Non-pigmented ciliary epithelial cell (primary cell): ENCODE measurements at places on chromosomes 16 and 17.
A peak's percentile ranks its signal among the peaks of the same experiment; 100 is the strongest.

DNA sequence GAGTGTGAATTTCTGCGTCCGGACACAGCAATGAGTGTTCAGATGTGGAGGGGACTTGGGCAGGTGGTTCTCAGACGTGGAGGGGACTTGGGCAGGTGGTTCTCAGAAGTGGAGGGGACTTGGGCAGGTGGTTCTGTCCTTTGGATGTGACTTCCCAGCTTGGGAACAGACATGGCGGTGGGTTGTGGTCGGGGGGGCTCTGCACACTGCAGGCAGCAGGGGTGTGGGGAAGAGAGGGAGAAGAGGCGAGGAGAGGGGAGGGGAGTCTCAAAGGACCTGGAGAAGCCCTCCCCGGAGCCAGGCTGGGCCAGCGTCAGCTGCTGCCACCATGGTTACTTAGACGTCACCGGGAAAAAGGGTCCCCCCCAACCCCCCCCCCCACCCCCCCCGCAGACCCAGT, 9.8 kb downstream of the SOX8 start:
- no peak for DNase-seq

- DNase-seq, result no peak
Observed at GRCh38 chr16:68718590-68718989, 18.5 kb upstream of the CDH1 start.

DNA sequence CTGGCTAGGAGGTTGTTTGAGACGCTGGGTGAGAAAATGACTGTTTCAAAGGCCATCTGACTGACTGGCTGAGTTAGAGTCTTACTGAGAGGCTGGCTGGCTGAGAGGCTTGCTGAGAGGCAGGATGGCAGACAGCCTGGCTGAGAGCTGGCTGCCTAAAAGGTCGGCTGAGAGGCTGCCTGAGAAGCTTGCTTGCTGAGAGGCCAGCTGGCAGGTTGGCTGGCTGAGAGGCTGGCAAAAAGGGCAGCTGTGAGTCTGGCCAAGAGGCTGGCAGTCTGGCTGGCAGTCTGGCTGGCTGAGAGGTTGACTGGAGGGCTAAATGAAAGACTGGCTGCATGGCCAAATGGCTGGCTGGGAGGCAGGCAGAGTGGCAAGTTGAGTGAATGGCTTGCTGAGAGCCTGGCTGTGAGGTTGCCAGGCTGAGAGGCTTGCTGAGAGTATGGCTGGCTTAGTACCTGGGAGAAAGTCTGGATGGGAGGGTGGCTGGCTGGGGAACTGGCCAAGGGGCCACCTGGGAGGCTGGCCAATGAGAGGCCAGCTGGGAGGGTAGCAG, 35.3 kb upstream of the ACSM2B start:
- no peak for DNase-seq

DNA sequence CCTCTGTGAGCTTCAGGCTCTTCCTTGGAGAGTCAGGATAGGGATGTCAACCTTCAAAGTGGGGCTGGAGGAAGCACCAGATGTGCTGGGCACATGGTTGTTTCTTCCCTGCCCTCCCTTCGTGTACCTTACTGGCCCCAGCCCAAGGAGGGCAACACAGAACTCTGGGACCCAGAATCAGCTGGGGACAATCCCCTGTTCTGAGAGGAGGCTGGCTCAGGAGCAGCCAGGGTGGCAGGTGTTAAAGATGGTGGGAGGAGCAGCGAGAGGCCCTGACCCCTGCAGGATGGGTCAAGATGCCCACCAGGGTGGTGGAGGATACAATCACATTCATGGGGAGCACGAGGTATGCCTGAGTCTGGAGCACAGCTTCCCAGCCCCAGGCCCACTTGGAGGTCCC, 300.4 kb downstream of the ABCC12 start:
- DNase-seq, result no peak

- no peak for DNase-seq
Observed at GRCh38 chr16:65278874-65279273, 157.0 kb upstream of the CDH11 start.

DNA sequence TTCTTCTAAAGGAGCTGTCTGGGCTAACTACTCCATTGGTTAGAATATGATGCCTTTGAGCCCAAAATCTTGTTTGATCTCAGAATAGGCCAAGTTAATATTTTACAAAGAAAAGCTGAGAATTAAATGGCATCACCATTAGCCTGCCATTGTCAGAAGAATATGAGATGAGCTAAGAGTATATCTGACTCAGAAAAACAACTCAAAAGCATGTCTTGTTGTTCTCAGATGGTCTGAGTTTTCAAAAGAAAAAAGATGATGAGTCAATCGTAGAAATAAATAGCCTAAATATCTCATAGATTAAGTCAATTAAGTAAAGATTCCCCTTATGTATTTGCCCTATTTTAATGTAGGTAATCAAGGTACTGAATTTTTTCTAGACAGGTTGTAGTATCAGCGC, 197.1 kb upstream of the TBX2 start:
- DNase-seq, result no peak

- DNase-seq, result no peak
Observed at GRCh38 chr16:28569968-28570752, 16.4 kb downstream of the SGF29 start.

DNA sequence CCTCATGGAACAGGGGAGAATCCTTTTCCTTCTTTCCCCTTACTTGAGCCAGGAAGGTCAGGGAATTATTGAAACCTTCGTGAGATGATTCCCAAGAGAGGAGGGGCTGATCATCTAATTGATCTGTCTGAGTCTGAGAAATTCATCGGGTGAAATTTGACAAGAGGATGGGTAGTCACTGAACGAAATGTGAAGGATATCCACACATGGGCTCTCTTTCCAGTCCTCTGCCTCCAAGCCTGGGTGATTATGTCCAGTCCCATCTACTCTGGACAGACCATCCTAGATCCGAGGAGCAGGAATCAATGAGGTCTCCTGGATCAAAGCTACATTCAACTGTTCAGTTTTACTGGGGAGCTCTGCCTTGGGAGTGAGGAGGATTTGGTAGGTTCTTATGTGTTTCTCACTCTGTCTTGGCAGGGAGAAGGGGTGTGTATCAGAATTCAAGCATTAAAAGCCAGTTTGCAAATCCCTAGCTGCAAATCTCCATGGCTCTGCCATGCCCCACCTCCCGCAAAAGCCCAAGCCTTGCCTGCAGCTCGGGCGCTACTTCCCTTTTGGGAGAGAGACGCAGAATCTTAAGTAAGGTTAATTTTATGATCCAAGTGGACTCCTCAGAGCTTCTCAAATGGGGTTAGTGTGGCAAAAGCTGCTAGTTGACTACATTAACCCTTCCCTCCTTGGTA, 47.1 kb upstream of the TEKT3 start:
- DNase-seq, result no peak

DNA sequence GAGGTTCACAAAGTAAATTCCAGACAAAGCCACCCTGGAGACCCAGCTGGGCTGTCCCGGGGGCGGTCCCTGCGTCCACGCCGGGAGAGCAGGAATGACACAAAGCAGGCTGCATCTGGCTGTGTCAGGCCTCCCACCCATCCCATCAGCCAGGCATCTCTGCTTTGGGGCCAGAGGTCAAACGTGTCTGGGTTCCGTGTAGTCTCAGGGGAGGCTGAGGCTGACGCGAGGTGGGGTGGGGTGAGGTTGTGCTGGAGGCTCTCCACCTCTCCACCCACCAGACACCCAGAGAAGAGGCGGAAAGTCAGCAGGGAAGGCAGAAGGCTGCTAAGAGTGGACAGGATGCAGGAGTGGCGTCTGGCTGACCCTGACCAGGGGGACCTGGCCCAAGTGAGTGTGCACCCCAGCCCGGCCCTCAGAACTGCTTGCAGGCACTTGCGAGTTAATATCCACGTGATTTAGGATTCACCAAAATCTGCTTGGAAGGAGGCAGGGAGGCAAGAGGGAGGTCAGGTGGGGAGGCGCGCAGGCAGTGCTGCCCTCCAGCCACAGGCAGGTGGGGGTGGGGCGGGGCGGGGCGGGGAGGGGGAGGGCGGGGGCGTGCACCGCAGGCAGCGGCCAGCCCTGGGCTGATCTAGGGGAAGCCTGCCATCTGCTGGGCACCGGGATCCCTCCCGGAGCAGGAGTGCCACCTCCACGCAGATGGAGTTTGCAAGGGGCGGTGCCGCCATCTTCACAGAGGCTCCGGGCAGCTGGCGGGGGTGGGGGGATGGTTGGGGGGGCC, 44.3 kb downstream of the TBC1D16 start:
- DNase-seq, result peak; percentile 24

DNA sequence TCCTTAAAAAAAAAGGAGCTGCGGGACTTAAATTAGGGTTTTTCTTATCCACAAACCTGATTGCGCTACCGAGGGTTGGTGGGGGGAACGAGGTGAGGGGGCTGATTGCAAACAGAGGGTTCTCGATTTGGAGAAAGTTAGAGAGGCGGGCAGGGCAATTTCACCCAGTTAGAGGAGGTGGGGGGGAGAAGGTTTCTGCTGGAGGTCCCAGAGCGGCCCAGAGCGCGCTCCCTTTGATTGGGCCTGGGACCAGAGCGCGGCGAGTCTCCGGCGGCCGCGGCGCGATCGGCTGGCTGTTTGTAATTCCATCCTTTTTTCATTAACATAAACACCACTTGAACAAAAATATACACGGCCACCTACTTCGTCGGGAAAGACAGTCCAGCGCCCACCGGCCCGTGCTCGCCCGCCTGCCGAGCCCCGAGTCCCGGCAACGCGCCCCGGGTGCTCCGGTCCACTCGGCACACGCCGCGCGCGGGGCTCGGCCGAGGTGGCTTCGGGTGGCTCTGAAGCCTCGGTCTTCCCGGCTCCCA, 13.3 kb upstream of the FOXF1 start:
- no peak for DNase-seq

DNA sequence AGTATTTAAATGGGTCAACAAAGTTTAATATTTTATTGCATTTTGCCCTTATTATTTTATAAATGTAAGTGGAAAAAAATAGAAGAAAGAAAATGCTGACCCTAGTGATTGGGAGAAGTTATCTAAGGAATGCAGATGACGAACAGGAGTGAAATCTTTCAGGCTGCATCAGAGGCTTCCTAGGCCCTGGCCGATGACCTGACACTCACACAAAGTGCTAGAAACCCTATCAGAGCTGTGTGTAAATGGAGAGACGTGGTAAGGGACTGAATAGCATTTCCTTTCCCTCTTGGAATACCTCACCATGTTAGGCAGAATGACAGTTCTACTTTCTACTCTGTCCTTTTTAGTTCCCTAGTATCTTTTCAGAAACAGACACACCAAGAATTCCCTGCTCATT, 44.9 kb upstream of the CNEP1R1 start:
- DNase-seq, result no peak

DNA sequence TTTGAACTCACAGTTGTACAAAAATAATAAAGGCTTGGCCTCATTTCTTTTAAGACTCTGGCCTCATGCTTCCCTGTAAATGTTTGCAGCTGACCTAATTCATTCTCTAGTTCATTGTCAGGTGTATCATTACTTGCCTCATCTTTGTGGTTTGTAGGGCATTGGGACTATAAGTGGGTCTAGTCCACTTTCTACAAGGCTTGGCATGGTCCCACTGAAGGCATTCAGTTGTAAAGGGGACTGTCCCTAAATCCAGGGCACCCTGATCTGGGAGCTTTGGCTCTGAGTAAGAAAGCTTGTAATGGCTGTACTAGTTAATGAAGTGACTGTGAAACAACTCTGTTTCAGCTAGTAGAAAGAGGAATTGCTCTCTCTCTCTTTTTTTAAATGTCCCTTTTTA, 2.7 kb downstream of the KCTD2 start:
- DNase-seq, result no peak

GRCh38 chr16:11092788-11093571, 148.6 kb downstream of the CLEC16A start:
- no peak for DNase-seq

- DNase-seq, result no peak
Observed at GRCh38 chr17:57870283-57870635, 20.4 kb upstream of the MRPS23 start.

- DNase-seq, result no peak
Observed at GRCh38 chr17:27492470-27492869, 36.2 kb downstream of the KSR1 start.

- no peak for DNase-seq
Observed at GRCh38 chr17:52233176-52233575, 74.7 kb upstream of the CA10 start.

- DNase-seq, result no peak
Observed at GRCh38 chr16:620700-621525, 9.9 kb upstream of the WFIKKN1 start.

- DNase-seq, result no peak
Observed at GRCh38 chr17:80126449-80126715, 20.5 kb downstream of the EIF4A3 start.

DNA sequence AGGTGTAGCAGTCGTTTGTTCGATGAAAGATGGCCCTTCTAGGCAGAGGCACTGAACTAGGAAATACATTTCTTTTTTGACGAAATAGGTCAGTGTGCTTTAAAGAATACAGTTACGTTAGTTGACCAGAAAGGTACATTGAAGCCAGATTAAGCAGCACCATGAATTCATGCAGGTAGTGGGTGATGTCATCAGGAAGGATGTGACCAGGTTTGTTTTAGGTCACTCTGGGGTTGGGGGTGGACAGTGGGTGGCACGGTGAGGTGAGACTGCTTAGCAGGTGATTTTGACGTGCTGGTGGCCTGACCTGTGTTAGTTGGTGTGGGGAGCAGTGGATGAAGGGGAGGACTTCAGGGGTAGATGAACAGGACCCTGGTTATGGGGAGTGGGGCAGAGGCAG, 3.6 kb downstream of the INO80E start:
- DNase-seq, result no peak

GRCh38 chr17:81457917-81458555, 54.6 kb downstream of the ACTG1 start:
- DNase-seq, result no peak

DNA sequence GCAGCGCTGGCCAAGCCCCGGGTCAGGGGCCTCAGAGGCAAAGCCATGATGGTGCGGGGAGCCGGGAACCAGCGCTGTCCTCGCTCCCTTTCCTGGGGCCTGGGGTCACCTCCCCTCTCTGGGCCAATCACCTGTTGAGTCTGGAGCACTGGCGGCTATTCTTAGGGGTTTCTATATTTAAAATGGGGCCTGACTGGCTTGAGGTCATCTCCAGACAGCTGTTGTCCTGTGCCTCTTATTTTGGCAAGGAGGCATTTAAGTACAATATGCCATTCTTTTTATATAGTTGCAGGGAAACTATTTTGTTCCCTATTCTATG, at the start of gene COX6A2:
Gene COX6A2 (minus strand): TSS at position 82 of the 319 bp plus-strand sequence. CDS start 35 bp downstream, at position 47.
- no peak for DNase-seq

DNA sequence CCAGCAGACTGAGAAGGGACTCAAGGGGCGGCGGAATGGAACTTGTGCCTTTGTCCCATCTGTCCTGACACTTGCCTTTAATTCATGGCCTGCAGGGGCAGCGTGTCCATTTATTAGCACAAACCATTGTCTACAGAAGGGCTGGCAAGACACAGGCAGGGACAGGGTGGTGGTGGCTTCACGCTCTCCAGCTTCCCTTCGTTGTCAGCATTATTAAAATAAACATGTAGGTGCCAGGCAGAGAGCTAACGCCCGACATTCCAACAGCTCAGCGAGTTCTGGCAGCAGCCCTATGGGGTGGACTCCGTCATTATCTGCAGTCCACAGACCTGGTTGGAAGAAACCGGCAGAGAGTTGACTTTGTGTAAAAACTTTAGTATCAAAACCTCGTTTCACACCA, 16.3 kb downstream of the DNAI2 start:
- DNase-seq, result no peak

- DNase-seq, result no peak
Observed at GRCh38 chr16:53456625-53457024, 22.4 kb downstream of the RBL2 start.

GRCh38 chr16:84899414-84899813, 79.6 kb downstream of the CRISPLD2 start:
- DNase-seq, result no peak

GRCh38 chr17:64202683-64203344, 60.2 kb downstream of the TEX2 start:
- DNase-seq, result peak; percentile 72
